Astrocyte of the spinal cord (primary cell): ENCODE measurements at places on chromosomes 1 and 21.

- DNase-seq: no peak
Observed at GRCh38 chr1:233620065-233620464, 6.2 kb downstream of the KCNK1 start.

DNA sequence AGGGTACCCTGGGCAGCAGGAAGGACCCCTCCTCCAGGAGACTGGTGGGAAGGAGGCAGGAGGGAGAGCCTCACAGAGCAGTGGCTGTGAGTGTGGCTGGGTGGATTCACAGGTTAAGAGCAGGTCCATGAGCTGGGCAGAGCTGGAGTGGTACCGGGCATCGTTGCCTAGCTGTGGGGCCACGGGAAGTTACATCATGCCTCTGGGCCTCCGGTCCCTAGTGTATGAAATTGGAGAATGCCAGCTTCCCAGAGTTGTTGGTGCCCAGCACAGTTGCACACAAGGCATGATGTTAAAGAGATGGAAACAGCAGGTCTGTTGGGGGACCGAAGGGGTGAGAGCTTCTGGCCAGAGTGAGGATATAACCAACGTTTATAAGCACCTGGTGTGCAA is 18.5 kb downstream of the FOXO6 start:
- no peak for DNase-seq

DNA sequence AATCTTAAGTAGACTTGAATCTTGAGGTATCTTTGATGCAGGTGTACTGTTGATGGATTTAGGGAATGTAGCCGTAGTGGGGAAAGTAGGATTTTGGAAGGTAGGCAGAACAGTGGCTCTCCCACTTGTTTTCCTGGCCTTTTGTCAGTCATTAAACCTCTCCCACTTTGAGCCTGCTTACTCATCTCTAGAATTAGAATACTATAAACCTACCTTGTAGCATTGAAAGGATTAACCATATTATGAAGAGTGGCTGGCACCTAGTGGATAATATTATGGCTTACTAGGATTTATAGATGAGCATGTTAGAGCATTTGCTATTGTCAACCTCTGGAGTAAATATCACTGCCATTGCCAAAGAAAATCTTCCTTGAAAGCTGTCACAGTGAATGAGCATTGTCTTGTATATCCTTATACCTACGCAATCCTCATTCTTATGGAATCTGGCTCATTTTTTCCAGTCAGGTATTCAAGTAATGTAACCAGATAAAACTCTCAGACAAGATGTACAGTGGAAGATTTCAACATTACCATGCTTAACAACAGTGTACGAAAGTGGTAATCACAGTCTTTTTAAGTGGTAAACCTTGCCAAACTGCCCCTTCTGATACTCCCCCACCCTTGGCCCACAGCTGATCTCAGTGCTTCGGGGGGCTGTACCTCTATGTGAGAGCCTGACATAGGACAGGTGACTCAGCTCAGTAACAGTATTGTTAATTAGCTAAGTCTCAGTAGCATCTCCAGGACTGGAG is 44.4 kb downstream of the SH3GLB1 start:
- no peak for DNase-seq

DNA sequence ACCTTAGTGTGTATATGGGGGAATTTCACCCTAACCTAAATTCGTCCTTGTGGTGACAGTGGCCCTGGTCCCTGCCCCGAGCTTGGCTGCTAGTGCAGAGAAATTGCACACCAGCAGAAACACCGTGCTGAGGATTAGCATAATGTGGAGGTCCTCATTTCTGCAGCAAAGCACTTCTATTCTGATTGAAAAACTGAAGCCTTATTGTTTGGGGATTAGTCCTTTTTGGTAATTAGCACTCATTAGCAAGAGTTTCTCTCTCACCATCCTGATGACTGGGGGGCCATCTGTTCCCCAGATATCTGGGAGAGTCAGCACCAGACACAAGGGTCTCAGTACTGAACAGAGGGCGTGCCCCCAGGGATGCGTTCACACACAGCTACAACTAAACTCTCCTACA is 55.2 kb downstream of the AJAP1 start:
- DNase-seq: no peak

DNA sequence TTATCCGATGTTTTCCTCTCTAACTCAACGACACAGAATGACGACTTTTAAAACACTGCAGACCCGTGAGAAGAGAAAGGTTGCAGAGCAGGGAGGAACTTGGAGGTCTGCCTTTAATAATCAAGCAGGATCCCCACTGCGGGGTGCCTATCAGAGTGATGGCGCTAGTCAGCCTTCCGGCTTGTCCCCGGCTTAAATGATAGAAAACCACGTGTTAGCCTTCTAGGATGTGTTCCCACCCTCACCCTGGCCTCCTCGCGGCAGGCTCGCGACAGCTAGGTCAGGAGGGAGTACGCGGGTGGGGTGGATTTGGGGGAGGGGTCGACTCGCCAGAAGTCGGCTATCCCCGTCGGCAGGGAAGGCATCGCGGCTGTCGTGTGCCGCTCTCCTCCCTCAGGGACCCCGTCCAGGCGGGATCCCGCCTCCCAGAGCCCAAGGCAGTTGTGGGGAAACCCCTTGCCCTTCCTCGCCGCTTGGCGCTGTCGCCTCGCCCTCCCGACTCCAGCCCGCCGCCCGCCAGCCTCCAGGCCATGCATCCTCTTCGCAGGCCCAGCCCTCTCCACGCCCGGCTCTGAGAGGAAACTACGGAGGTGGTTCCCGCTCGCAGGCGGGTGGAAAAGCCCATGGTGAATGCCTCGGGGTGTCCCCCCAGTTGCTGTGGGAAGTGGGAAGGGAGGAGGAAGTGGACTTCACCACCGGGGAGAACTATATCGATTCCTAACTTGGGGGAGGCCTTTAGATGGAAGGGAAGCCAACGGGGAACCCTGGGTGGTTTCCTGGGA is 1.1 kb upstream of the SMG7 start:
- DNase-seq: peak; percentile 81
